ENCODE measurements at places on chromosomes 5 and 9. TPM values are rescaled to one million over a fixed set of nuclear protein-coding genes. Genes with fewer than 3 reads are reported as not detected.

The POC5 gene
- 4.1 TPM for total RNA-seq

The DMGDH gene
- total RNA-seq, result 0.46 TPM

The SYK gene
- 0.53 TPM for total RNA-seq

The INSL6 gene
- not detected for total RNA-seq

The PCDHAC2 gene
- not detected for total RNA-seq

GRCh38 chr5:111502956-111503355 lies 9.4 kb downstream of the STARD4 start:
- H3K36me3 ChIP-seq, result no peaks in the 10 kb centered on the region
- no peaks in the 10 kb centered on the region for H3K4me1 ChIP-seq
- H3K27me3 ChIP-seq, result no peaks in the 10 kb centered on the region
- no peak for DNase-seq
- H3K27ac ChIP-seq, result no peak overlapping the region

GRCh38 chr5:43536972-43537371 lies 19.9 kb downstream of the PAIP1 start:
- no peak overlapping the region for H3K27ac ChIP-seq
- no peaks in the 10 kb centered on the region for H3K4me1 ChIP-seq
- no peak overlapping the region for H3K4me3 ChIP-seq
- H3K36me3 ChIP-seq, result no peaks in the 10 kb centered on the region
- no peaks in the 10 kb centered on the region for H3K27me3 ChIP-seq
- no peak for DNase-seq

DNA sequence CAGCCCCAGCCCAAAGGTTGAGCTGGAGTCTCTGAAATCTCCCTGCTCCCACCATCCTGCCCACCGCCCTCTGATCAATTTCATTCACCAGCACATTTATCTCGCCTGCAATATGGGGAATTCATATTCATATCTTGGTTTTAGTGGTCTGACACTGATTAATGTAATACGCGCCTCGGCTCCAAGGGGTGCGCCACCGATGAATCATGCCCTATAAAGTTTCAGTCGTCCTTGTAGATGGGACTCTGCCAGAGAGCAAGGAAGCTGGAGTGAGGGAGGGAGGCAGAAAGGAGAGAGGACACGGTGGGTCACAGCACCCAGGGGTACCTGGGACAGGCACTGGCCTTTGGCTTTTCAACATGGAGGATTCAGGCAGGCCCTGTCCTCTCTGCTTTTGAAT lies 8.9 kb downstream of the IRX1 start:
- peaks cover 57% of the 10 kb centered on the region for H3K27me3 ChIP-seq
- no peaks in the 10 kb centered on the region for H3K4me1 ChIP-seq
- no peaks in the 10 kb centered on the region for H3K36me3 ChIP-seq
- no peak overlapping the region for H3K27ac ChIP-seq
- no peak overlapping the region for H3K4me3 ChIP-seq

GRCh38 chr5:80688648-80689420 lies 34.1 kb upstream of the DHFR start:
- H3K4me1 ChIP-seq, result no peaks in the 10 kb centered on the region
- no peak overlapping the region for H3K27ac ChIP-seq
- H3K4me3 ChIP-seq, result no peak overlapping the region
- no peak for DNase-seq

DNA sequence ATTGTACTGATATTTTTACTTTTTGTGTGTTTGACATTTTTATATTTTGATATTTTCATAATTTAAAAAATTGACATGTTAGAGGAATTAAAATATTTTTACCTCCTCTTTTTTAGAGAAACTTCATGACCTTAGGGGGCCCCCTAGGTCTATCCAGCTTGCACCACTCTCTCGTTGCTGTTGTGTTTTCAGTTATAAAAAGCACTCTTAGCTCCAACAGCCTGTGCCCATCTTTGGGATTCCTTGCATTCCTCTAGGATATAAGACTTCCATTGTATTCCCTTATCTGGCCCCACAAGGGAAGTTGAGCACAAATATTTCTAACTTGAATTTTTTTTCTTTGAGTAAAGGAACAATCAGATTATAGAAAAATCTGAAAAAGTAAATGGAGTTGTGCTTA lies 245.3 kb downstream of the SH3GL2 start:
- no peak overlapping the region for H3K4me3 ChIP-seq
- no peaks in the 10 kb centered on the region for H3K36me3 ChIP-seq
- no peak for DNase-seq
- H3K4me1 ChIP-seq, result no peaks in the 10 kb centered on the region

DNA sequence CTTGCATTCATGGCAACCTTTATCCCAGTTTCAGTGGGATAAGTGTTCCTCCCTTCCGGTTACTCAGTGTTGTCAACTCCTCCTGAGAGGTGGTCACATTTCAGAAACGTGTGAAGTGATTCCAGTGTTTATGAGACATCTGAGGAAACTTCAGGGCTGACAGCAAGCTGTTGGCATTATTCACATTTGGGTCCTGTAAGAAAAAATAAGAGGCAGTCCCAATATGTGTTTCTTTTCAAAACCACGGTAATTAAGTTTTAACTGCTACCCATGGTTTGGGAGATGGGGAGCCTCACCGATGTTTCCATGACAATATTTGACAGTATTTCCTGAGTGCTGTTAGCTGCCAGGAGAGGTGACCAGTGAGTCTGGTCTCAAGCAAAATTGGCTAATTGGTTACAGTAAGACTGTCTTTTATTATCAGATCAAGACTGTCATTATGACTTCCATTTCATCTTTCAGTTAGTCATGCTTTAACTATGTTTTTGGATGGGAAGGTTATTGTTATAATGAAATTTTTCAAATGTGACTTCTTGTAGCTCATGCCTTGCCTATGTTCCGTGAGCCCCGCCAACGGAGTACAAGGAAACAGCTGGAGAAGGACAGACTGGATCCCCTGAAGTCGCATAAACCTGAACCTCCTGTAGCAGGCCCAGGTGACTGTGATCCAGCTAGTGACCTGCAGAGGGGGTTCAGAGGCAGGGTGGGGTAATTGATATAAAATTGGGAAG lies 115.3 kb downstream of the GDNF start:
- peak overlapping the region; percentile 24 for H3K27ac ChIP-seq
- no peaks in the 10 kb centered on the region for H3K27me3 ChIP-seq
- no peak overlapping the region for H3K4me3 ChIP-seq
- no peaks in the 10 kb centered on the region for H3K36me3 ChIP-seq
- peaks cover 12% of the 10 kb centered on the region for H3K4me1 ChIP-seq

DNA sequence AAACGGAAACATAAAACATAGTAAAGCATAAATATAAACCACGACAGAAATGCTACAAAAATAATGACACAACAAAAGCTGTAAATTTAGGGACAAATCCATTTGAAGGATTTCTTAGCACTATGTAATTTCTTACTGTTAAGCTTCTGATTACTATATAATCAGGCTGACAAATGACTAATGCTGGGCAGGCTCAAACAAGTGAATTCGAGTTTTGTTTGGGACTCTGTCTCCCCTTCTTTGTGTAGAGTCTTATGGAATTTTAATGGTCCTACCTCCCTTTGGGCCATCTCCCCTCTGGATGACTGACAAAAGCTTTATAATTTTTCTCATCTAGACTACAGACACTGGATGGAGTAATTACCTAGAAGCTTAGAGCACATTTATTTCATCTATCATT lies 24.6 kb upstream of the KIF2A start:
- no peaks in the 10 kb centered on the region for H3K4me1 ChIP-seq
- no peaks in the 10 kb centered on the region for H3K27me3 ChIP-seq
- no peak overlapping the region for H3K4me3 ChIP-seq

DNA sequence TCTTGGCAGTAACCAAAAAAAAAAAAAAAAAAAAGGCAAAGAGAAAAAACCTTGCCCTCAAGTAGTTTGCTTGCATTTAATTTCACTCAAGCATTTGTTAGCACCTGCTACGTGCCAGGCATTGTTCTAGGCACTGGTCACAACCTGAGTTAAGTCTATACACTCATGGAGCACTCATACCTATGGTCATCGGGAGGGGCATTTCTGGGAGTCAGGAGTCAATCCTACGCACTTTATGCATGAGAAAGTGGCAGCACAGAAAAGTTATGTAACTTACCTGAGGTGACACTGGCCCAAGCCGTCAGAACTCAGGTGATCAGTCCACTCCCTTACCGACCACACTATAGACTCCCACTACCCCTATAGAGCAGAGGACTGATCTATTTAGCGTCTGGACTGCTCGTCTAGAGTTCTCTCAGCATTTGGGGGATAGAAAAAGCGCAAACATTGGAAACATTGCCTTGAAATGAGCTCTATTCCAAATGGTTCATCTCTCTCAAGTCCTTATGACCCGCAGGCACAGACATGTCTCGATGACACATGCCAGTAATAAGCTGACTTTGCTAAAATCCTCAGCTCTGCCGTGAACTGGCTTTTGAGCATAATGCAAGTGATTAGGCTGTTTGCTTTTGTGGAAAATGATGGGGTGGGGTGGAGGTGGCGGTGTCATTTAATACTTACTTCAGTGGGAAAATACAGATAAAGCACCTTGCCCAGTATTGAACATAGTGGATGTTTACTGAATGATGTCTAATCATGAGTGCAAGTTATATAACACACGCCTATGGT lies 160.2 kb downstream of the ARHGEF28 start:
- H3K4me1 ChIP-seq, result no peaks in the 10 kb centered on the region
- no peaks in the 10 kb centered on the region for H3K36me3 ChIP-seq
- no peak overlapping the region for H3K4me3 ChIP-seq
- H3K27me3 ChIP-seq, result no peaks in the 10 kb centered on the region
- no peak for DNase-seq
- no peak overlapping the region for H3K27ac ChIP-seq

- H3K36me3 ChIP-seq, result no peaks in the 10 kb centered on the region
- H3K27me3 ChIP-seq, result no peaks in the 10 kb centered on the region
- peak overlapping the region; percentile 3 for H3K27ac ChIP-seq
- peaks cover 27% of the 10 kb centered on the region for H3K4me1 ChIP-seq
- peak; percentile 36 for DNase-seq
Observed at GRCh38 chr5:759111-759751, 25.3 kb downstream of the ZDHHC11B start.

DNA sequence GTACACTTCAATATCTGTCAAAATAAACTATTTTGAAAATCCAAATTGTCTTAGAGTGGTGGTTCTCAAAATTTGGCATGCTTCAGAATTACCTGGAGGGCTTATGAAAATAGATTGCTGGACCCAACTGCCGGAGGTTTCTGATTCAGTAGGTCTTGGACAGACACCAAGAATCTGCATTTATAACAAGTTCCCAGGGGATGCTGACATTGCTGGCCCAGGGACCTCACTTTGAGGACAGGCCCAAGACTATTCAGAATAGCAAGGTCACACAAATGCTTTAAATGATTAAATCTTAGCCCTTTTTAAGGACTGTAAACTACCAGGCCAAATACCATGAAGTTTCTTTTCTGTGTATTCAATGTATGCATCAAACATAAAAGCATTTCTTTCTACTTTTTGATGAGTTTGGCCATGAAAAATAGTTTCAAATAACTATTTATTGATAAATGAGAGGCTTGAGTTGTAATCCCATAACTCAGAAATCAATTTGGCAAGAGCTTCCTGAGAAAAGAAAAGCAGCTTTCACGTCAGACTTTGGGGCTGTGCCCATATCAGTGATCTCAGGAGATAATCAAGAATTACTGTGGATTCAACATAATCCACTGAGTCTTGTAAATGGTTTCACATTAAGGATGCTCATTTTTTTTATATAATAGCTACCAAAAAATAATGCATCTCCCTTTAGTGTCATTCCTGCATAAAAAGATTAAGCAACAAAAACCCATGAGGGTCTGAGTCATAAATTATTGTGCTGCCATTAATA lies 191.4 kb downstream of the FRMD3 start:
- H3K27ac ChIP-seq, result no peak overlapping the region
- H3K27me3 ChIP-seq, result no peaks in the 10 kb centered on the region
- no peak overlapping the region for H3K4me3 ChIP-seq
- no peaks in the 10 kb centered on the region for H3K4me1 ChIP-seq

GRCh38 chr5:138574744-138575193 lies 432 bp downstream of the HSPA9 start:
- peaks cover 12% of the 10 kb centered on the region for H3K4me1 ChIP-seq
- peak overlapping the region; percentile 90 for H3K4me3 ChIP-seq
- no peaks in the 10 kb centered on the region for H3K27me3 ChIP-seq
- no peak for DNase-seq
- peaks cover 9% of the 10 kb centered on the region for H3K36me3 ChIP-seq
- H3K27ac ChIP-seq, result peak overlapping the region; percentile 98

GRCh38 chr5:162683284-162683683 lies 615.7 kb downstream of the GABRG2 start:
- no peaks in the 10 kb centered on the region for H3K4me1 ChIP-seq
- no peak for DNase-seq

DNA sequence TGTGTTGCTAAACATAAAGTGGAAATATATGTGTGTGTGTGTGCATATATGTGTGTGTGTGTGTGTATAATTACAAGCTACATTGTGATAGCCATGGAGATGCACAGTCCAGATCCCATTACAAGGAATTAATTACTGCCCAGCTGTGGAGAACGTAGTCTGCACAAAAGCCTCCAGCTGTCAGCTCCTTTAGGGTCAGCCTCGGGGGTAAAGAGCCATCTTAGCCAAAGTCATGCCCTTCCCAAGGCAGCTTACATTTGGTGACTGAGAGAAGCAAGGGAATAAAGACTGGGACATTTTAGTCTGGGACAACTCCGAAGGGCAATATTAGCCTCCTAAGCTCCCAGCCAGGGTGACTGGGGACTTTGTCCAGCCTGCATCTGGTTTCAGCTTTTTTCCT lies 21.9 kb upstream of the FOCAD start:
- H3K27me3 ChIP-seq, result no peaks in the 10 kb centered on the region
- no peaks in the 10 kb centered on the region for H3K36me3 ChIP-seq
- H3K27ac ChIP-seq, result no peak overlapping the region
- DNase-seq, result no peak

GRCh38 chr9:31185831-31186230 lies 1198.6 kb upstream of the ACO1 start:
- H3K4me1 ChIP-seq, result no peaks in the 10 kb centered on the region
- H3K4me3 ChIP-seq, result no peak overlapping the region
- H3K27ac ChIP-seq, result no peak overlapping the region
- no peaks in the 10 kb centered on the region for H3K36me3 ChIP-seq
- H3K27me3 ChIP-seq, result no peaks in the 10 kb centered on the region
- no peak for DNase-seq

GRCh38 chr9:68473790-68474189 lies 66.9 kb downstream of the TMEM252 start:
- no peak overlapping the region for H3K27ac ChIP-seq
- no peaks in the 10 kb centered on the region for H3K27me3 ChIP-seq
- H3K4me3 ChIP-seq, result no peak overlapping the region
- H3K4me1 ChIP-seq, result peaks cover 2% of the 10 kb centered on the region
- no peak for DNase-seq
- no peaks in the 10 kb centered on the region for H3K36me3 ChIP-seq

DNA sequence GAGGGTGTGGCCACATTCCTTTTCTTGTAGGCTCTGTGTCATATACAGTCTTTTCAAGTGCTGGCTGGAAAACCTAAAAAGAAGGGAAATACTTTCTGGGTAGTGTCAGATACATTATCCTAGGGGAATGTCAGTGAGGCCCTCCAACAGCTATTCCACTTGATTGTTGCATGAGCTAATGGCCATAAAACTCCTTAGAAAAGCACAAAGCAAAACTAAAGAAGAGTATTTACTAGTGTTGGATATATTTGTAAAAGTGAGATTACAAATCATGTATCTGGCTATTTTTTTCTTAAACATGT lies 829 bp downstream of the ANXA1 start:
- H3K27ac ChIP-seq, result peak overlapping the region; percentile 67
- H3K4me3 ChIP-seq, result peak overlapping the region; percentile 54
- no peak for DNase-seq
- no peaks in the 10 kb centered on the region for H3K27me3 ChIP-seq
- H3K4me1 ChIP-seq, result peaks cover 32% of the 10 kb centered on the region

Data from gastrocnemius medialis (tissue), 4 donors.